GM13977 (cell line): ENCODE measurements at places on chromosomes 2 and 18.

DNA sequence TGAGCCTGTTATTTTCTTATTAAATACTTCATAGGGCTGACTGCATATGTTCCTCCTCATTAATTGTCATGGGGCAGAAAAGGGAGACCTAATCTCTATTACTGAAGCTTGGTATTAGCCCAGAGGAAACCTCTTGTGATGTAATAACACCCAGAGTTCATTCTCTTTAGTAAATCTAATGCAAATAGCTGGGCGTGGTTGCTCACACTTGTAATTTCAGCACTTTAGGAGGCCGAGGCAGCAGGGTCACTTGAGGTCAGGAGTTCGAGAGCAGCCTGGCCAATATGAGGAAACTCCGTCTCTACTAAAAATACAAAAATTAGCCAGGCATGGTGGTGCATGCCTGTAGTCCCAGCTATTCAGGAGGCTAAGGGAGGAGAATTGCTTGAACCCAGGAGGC lies 14.7 kb downstream of the DAW1 start:
- no peak for DNase-seq

DNA sequence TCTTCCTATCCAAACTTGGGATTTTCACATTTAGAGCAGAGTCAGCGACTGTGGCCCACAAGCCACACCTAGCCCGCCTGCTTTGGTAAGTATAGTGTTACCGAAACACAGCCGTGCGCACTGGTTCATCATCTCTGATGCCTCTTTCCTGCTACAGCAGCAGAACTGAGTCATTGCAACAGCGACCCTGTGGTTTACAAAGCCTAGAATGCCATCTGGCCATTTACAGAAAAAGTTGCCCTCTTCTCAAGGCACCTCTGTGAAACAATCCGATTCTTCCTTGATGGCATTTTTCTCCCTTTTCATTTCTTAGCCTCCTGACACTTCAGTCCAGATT lies 10.7 kb upstream of the IAH1 start:
- DNase-seq = no peak

DNA sequence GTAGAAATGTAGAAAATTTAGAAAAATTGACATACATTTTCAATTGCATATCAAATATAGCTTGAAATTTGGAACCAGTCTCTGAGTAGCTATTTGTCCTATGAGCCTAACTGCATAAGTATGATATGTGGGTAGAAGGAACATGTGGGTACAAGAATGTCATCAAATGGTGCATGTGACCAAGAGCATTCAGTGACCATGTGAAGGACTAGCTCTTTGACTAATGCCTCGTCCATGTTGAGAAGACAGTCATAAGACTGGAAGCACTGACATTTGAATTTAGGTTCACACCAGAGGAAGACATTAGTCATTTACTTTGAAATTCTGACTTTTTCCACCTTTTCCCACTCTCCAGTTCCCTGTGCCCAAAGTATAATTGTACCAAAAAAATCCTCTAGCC lies 12.6 kb downstream of the MRPL44 start:
- DNase-seq = no peak

- no peak for DNase-seq
Measured at GRCh38 chr2:195477996-195478382, 179.0 kb upstream of the SLC39A10 start.

DNA sequence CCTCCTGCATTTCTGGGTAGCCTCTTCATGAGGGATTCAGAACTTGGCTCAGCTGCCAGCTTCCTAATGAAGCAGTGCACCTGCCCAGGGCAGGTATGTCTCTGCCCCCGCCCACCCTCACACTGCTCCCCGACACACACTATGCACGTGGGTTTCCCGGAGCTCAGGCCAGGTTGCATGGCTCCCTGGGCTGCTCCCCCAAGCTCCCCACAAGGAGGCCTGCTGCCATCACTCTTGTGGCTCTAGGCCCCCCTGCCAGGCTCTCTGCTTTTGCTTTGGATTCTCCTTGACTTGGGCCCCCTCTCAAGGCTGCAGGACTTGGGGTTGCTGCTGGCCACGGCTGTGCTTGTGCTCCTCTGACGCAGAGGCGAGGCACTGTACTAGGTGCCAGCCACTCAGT lies 43.6 kb downstream of the ADD2 start:
- no peak for DNase-seq

DNA sequence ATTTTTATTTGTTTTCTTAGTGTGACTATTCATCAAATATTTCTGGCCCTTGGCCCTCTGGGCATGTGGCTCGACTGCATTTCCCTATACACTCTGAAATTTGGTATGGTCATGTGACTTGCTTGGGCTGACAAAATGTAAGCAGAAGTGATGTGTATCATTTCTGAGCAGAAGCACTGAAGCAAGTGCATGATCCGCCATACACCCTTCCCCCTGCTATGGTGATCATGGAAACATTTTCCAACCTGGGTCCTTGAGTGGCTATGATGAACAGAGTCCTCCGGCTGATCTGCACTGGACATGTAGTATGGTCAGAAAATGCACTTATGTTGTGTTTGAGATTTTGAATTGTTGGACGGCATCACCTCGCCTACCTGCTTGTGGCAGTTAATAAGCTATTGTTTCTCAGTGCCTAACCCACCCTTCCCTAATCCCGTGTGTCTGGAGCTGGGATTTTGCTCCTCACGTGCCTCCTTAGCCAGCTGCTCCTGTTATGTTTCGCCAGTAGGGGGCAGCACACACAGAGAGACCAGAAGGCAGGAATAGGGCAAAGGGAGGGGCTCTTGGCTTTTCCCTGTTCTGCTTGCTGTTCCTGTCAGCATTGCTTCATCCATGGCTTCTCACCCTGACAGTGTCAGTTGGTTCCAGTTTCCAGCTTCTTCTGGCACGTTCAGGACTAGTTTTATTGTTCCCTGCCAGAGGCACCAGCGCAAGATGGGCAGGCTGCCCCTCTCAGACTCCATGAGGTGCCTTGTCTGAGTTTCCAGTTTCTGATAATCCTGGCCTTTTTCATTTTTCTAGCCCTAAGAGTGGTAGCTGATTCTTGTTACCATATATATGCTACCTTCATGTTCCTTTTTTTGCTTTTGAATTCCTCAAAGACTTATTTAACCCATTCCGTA lies 207.4 kb downstream of the ARL6IP6 start:
- peak; percentile 45 for DNase-seq
